ENCODE measurements at places on chromosomes 2 and 18. TPM values are rescaled to one million over a fixed set of nuclear protein-coding genes. Genes with fewer than 3 reads are reported as not detected.

GRCh38 chr2:50556934-50557575 lies 474.9 kb downstream of the NRXN1 start:
- DNase-seq = no peak

BCL11A gene
- 16.9 TPM for total RNA-seq

LOXHD1 gene
- total RNA-seq = 0.48 TPM

CCDC121 gene
- 3.5 TPM for total RNA-seq
